ENCODE measurements at places on chromosomes 2 and 18.

DNA sequence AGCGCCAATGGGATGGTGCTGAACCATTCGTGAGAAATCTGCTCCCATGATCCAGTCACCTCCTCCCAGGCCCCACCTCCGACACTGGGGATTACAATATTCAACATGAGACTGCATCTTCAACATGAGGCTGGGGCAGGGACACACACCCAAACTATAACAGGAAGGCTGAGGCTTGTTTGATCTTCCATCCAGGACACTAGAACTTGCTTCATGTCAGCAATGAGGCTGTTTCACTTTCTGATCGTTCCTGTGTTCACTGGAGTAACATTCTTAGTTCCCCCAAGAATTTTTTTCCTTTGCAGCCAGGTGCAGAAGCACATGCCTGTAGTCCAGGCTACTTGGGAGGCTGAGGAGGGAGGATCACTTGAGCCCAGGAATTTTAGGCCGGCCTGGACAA, 30.8 kb upstream of the SOX11 start:
- DNase-seq: no peak

DNA sequence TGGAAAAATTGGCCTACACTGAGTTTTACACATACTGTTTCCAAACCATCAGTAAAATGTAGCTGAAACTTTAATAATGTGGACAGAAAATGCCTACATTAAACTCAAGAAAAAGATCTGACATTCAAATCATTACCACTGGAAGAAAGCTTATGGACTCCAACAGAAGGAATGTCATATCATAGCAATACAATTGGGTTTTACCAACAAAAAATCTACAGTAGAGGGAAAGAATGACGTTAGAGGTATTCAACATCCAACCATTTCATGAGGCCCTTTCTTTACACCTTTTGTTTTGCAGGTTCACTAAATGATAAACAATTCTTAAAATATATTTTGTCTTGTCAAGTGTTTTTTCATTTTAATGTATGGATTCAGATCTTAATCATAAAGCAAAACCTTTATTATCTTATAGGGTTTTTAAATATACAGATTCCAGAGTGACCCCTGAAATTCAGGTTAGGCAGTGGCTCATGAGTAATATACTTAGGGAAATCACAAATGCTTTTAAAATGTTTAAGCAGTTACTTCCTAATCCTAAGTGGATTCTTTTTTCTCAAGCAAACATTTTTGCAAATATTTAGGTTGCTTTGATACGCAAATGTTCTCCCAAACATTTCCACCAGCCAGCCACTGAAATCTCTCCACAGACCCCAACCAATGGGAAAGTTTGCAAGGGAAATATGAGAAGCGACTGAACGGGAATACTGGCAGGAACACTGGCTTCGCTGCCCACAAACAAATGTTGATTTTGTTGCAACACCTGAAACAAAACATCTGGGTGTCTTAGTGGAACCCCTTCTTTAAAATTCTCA, 168.7 kb downstream of the TCF4 start:
- no peak for DNase-seq

- no peak for DNase-seq
Observed at GRCh38 chr2:10709290-10709939, 12.0 kb upstream of the ATP6V1C2 start.

GRCh38 chr18:79429785-79430281, 34.1 kb downstream of the NFATC1 start:
- DNase-seq: no peak

DNA sequence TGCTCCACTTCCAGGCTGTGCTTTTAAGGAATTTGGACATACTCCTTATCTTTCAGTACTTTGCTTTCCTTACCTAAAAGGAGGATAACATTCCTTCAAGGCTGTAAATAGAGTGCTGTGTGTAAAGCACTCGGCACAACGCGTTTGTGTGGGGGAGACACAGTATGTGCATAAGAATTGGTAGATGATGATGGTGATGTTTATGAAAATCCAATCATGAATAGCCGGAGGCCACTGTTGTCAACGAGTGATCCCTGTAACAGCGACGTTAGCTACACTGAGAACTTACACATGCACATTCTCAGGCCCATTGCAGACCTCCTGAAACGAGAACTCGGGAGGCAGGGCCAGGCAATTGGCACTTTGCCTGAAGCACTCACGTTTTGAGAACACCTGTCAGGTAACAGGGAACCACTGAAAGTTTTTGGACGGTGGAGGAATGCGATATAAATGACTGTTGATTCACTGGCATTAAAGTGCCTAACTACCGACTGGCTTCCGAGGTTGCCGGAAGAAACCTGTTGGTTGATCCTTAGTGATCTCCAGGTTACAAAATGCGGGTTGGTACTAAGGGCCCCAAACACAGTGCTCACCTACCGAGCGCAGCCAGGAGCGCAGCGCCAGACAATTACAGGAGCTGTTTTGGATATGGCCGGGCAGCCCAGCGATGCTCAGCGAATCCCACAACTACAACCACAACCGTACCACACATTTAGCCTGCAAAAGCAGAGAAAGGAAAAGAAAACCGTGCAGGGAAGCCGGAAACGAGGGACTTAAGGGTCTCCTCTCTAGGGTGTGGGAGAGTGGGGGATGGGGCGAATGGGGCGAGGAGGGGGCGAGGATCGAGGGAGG, 1.0 kb upstream of the MAP4K4 start:
- no peak for DNase-seq

DNA sequence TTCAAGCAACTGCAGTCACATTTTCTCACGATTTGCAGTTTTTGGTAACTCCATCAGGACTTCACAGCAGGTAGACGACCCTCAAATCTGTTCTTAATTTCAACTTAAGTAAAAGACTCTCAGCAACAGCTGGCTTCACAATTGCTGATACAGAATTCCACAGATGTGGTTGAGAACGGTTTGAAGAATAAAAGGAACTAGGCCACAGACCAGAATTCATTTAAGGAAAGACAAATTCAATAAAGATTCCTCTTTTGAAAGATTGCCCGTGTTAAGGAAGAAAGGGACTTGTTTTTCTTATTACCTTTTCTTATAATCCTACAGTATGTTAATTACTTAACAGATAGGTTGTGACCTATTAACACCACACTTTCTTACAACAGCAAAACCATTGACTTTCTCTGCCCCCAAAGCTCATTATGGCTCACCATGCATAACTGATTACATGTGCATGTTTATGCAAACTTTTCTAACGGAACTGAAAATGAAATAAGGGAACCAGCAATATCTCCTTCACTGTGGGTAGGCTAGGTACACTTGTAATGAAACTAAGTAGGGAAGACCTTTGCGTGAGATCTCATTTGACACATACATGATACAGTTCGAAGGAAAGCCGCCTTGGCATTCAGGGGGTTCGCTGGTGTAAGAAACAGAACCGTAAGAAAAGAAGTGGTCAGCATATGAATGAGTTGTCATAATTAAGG, 4.7 kb upstream of the ZNF516 start:
- DNase-seq: no peak

DNA sequence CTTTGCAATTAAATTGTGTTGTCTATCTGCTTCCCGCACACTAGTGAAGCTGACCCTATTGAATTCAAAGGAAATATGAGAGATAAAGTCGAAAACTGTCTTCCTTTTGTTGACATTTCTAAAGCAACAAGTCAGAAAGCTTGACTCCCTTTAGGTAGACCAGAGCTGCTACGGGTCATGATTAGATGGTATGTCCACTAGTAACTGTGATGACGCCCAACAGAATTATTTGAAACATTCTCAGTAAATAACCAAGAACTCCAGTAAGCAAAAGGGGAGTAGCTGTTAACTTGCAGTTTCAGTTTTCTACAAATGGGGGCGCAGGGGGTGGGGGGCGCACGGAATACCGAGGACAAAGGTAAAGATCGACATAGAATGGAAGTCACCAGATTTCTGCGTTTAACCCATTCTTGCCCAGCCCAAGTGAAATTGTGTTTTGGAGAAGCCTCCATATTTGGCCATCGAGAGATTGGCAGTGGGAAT, 56.4 kb downstream of the CRIM1 start:
- DNase-seq: no peak

- no peak for DNase-seq
Observed at GRCh38 chr2:108935271-108935741, 53.7 kb downstream of the EDAR start.

DNA sequence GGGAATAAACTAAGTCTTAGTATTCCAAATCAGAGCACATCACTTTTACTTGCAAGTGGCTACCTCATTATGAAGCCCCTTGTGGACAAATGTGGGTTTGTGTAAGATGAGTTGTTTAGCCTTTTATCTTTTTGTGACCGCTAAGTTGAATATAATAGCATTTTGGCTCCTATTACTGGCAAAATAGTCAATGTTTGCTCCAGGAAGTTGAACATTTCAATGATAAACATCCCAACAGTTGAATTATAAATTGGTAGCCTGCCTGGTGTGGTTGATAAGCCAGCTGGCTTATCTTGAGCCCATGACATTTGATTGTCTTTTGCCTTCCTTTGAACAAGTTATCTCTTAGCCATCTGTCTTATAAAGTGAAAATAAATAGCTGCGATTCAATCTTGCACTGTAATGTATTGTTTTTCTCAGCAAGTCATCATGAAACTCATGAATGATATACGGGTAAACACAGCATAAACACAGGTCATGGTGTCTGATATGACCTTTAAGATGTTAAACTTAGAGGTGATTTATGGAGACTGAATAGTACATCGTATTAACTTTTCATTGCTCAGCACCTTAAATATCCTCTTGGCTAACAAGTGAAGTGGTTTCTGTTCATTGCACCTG, 338.4 kb downstream of the SOCS6 start:
- no peak for DNase-seq

DNA sequence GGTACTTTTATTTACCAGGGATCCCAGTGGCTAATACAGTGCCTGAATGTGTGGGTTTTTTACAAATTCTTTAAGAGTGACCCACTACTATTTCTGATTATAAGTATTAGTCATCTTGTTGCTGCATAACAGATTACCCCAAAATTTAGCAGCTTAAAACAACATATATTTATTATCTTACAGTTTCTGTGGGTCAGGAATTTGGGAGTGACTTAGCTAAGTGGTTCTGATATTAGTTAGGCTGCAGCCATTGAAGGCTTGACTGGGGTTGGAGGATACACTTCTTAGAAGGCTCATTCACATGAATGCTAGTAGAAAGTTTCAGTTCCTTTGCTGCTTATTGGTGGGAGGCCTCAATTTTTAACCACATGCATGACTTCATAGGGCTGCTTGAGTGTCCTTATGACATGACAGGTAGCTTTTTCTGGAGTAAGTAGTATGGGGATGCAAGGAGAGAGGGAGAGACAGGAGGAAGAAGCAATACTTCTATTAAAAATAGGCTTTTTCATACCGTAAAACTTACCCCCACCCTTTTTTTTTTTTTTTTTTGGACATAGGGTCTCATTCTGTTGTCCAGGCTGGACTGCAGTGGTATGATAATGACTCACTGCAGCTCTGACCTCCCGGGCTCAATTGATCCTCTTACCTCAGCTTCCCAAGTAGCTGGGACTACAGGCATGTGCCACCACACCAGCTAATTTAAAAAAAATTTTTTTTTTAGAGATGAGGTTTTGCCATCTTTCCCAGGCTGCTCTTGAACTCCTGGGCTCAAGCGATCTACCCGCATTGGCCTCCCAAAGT, 13.3 kb upstream of the POLE4 start:
- DNase-seq: no peak

GRCh38 chr2:71615767-71616730, 162.7 kb downstream of the DYSF start:
- no peak for DNase-seq

GRCh38 chr2:20173496-20174402, 51.2 kb downstream of the SDC1 start:
- DNase-seq: no peak

GRCh38 chr2:103529798-103530502, 768.1 kb downstream of the TMEM182 start:
- no peak for DNase-seq
